Adipocyte (in vitro differentiated cells): ENCODE measurements at places on chromosomes 13 and 19.

- DNase-seq, result no peak
Measured at GRCh38 chr13:71618159-71618558, 248.8 kb downstream of the DACH1 start.

- peak; percentile 6 for DNase-seq
Measured at GRCh38 chr13:64083396-64083795, 2667.7 kb upstream of the PCDH20 start.

GRCh38 chr19:13794398-13794756 is 866 bp upstream of the ZSWIM4 start:
- DNase-seq, result peak; percentile 77

GRCh38 chr19:18465964-18466339 is 28.0 kb upstream of the ISYNA1 start:
- no peak for DNase-seq

- no peak for DNase-seq
Measured at GRCh38 chr19:45279587-45280192, 28.6 kb downstream of the MARK4 start.

DNA sequence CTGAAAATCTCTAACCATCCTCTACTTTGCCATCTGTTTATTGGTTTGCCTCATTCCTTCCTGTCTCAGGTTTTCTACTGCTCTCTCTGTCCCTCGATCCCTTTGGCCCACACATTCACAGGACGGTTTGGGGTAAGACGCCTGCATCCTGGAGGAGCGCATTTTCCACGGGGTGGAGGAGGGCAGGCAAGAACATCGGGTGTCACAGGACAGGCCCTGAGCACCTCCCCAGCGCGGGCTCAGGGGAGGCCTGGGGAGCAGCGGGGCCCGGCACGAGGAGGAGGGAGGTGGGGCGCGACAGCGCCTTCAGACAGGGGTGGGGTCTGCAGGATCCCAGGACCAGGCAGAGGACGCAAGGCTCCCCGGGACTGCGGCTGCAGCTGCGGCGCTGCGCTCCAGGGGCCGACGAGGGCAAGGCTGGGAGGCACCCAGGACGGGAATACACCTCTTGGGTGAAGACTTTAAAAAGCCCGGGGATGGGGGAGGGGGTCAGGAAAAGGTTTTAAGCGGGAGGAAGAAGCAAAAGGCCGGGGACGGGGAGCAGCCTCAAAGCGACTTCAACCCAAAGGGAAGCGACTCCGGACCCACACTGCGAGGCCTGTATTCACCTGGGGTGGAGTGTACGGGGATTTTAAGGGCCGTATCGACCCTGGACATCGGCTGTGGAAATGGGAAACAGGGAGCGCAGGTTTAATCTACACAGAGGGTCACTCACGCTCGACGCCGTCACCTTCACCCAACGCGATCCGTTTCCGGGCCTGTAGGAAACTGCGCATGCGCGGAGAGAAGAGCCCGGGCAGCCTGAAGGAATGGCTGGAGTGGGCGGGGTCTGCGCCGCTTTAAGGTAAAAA is at the start of gene ZNF415:
TSS of gene ZNF415 (minus strand) at position 770 of the 851 bp plus-strand sequence. CDS start 10,234 bp downstream, outside the sequence.
- DNase-seq, result peak; percentile 83

- DNase-seq, result no peak
Measured at GRCh38 chr13:94454906-94455305, 24.6 kb downstream of the DCT start.

DNA sequence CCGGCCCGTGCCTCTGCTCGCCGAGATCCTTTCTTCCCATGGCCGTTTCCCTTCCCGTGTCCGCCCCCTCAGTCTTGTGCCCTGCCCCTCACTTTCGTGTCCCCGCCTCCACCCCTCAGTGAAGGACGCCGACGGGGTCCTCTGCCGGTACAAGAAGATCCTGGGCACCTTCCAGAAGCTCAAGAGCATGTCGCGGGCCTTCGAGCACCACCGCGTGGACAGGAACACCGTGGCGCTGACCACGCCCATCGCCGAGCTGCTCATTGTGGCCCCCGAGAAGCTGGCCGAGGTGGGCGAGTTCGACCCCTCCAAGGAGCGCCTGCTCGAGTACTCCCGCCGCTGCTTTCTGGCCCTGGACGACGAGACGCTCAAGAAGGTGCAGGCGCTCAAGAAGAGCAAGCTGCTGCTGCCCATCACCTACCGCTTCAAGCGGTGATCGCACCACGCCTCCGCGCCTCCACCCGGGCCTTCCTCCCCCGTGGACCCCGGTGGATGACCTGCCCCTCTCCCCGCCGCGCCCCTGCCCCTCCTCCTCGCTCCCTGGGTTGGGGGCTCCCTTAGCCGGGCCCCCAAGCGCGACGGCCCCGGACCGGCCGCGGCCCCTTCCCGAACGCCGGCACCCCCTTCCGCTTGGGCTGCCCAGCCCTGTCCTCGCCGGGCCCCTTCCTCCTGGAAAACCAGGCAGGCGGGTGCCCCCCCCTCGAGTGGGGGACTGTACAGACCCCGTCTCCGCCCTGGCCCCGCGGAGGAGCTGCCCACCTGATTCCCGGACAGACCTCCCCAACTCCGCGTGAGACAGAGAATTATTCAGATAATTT is 2.3 kb upstream of the U2AF2 start:
- DNase-seq, result no peak

GRCh38 chr13:114143806-114144605 is 11.6 kb upstream of the RASA3 start:
- DNase-seq, result no peak

- no peak for DNase-seq
Measured at GRCh38 chr13:71886880-71887279, 19.9 kb upstream of the DACH1 start.

DNA sequence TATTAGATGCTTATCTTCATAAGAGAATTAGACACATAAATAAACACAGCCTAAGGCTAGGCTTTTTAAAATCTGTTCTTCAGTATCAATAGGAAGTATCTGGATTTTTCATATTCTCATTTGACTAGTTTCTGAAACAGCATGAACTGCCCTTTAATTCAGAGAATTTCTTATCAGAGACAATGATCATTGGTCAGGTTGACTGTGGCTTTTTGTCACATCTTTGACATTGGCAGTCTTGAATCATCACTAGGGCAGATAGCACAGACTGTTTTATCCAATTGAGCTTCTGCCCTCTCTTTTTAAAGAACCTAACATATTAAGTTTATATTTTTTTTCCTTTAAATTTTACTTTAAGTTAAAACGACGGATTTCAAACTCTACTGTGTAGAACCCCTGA is 59.6 kb downstream of the DPY19L3 start:
- no peak for DNase-seq

- DNase-seq, result peak; percentile 35
Measured at GRCh38 chr19:17402982-17403855, 2.2 kb downstream of the BST2 start.

GRCh38 chr19:40831502-40832430 is 18.5 kb downstream of the CYP2A6 start:
- peak; percentile 97 for DNase-seq

GRCh38 chr13:84479656-84480055 is 597.4 kb upstream of the SLITRK1 start:
- DNase-seq, result peak; percentile 30

- DNase-seq, result no peak
Measured at GRCh38 chr19:30336290-30336689, 35.9 kb upstream of the ZNF536 start.

- no peak for DNase-seq
Measured at GRCh38 chr19:547836-548720, 4.2 kb downstream of the GZMM start.

DNA sequence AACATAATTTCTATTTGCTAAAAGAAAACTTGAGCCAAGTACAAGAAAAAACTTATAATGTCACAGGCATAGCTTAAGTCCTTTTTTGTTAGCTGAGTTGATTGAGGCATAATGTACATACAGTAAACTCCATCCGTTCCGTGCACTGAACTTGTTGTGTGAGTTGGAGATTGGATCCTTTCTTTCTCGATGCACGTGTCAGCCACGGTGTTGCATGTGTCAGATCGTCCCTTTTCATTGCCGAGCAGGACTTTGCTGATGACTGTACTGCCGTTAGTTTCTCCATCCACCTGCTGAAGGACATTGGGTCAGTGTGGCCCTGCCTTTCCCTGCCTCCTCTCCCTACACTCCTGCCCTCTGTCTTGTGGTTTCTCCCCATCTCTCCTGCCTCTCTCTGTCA is 34.4 kb downstream of the IGFL2 start:
- no peak for DNase-seq

DNA sequence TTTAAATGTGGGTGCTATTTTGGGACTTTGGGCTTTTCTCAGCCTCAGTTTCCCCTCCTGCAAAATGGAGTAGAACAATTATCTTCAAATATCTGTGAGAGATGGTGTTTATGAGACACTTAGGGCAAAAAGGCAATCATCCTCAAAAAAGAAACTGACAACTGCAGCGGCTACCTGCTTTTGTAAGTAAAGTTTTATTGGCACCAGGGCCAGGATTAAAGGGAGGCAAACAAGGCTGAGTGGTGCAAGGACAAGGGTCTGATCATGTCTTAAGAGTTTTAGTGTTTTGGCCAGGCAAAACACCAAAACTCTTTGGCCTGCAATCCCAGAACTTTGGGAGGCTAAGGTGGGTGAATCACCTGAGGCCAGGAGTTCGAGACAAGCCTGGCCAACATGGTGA is 1.3 kb upstream of the MAST3 start:
- DNase-seq, result no peak

- DNase-seq, result peak; percentile 59
Measured at GRCh38 chr13:105920370-105920769, 615.1 kb downstream of the EFNB2 start.

DNA sequence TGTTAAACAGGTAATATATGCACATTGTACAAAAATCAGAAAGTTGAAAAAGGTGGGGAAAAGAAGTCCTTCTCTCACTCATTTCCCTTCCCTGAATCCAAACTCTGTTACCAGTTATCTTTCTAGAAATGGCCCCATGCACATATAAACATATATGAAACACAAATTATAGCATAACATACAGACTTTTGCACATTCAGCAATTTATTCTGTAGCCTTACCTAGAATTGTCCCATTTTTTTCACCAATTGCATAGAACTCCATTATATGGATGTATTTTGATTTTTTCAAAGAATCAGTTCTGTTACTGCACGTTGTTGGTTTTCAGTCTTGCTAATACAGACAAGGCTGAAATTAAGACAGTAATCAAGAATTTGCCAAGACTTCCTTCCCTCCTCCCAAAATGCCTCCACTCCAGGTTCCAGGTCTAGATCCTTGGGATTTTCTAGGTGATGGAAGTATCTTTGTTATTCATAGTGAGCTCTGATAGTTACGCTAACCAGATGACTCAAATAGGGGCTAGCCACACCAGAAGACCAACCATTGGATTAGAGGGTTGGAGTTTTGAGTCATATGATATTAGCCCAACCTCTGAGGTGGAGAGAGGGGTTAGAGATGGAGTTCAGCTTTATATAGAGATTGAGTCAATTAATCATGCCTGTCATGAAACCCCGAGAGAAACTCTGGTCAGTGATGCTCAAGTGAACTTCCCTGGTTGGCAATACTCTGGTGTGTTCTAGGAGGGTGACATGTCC is 30.7 kb downstream of the GPR180 start:
- no peak for DNase-seq

DNA sequence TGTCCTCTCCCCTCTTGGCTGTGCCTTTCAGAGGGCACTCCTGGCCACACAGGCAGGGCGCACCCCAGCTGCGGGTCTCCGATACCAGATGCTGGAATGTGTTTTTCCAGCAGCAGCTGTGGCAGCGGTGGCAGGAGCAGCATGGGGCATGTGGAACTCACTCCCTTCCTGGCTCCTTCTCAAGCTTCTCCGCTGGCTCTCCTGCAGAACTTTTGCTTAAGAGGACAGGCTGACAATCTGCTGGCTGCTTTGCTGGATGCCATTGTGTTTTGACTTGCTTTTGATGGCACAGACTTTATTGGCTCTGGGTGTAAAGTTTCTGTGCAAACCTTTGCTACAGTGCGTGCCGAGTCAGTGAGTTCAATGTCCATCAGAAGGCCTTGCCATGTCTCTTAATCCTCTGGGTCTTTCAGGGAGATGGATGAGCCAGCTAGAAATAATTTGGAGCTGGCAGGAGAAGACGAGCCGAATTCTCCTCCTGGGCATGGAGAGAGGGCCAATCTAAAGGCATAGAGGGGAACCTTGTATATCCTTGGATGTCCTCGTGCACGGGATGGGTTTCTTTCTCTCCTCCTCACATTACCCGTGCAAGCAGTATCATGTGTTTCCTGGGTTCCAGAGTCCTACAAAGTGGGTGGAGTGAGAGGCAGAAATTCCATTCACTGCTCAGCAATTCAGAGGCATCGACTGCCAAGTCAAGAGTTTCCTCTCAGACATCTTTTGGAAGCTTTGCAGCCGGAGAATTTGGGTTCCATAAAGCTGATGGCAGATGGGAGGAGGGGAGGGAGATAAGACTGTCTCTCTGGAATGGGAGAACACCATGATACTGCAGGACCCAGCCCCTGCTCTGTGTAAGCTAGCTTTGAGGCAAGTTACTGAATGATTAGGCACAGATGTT is 231.2 kb downstream of the FGF9 start:
- no peak for DNase-seq

GRCh38 chr13:99322297-99323103 is 15.3 kb upstream of the GPR183 start:
- peak; percentile 83 for DNase-seq

- DNase-seq, result no peak
Measured at GRCh38 chr19:16363133-16363851, 38.7 kb downstream of the KLF2 start.

GRCh38 chr13:100334214-100334613 is 245.3 kb downstream of the PCCA start:
- no peak for DNase-seq

- DNase-seq, result no peak
Measured at GRCh38 chr19:55322204-55322885, 2.8 kb downstream of the TMEM150B start.

DNA sequence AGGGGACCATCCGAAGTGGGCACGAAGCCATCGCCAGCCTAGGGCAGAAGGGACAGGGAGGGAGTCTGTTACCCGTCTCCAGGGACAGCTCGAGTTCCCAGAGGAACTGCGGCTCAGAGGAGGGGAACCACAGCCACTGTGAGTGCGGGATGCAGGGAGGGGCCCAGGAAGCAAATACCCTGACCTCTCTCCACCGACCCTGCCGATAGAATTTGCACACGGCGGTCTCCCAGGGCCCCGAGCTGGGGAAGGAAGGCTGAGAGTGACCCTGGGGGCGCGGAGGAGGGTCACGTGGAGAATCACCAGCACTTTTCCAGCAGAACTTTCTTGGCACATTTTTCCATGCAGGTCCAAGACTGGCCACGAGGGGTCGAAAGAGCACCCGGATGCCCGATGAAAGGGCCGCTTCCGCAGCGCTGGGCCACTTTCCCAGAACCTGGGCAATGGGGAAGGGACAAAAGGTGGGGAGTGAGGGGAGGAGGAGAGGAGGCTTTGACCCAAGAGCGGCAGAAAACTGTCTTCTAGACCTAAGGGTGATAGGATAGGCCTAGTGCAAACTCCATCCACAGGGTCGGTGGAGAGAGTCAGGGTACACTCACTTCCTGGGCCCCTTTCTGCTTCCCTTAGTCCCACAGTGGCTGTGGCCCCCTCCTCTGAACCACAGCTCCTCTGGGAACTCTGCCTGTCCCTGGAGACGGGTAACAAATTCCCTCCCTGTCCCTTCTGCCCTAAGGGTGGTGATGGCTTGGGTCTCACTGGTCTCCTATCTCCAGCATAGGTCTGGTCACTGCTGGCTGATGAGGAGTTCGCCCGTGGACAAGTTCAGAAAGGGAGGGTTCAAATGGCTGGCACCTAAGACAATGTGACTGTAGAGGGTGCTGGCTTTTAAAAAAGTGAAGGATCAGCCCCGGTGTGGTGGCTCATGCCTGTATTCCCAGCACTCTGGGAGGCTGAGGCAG is 5.3 kb upstream of the GPR4 start:
- peak; percentile 91 for DNase-seq

GRCh38 chr13:28489524-28489931 is 5.4 kb downstream of the FLT1 start:
- DNase-seq, result peak; percentile 75
